Lung (tissue), 17 donors: ENCODE measurements at places on chromosomes 4 and X.

GRCh38 chrX:29826742-29827141 is 388.6 kb upstream of the MAGEB2 start:
- H3K4me1 ChIP-seq: no peaks in the 10 kb centered on the region
- no peak overlapping the region for H3K4me3 ChIP-seq
- no peaks in the 10 kb centered on the region for H3K36me3 ChIP-seq
- H3K27me3 ChIP-seq: no peaks in the 10 kb centered on the region
- H3K27ac ChIP-seq: no peak overlapping the region

- H3K36me3 ChIP-seq: no peaks in the 10 kb centered on the region
- H3K4me1 ChIP-seq: no peaks in the 10 kb centered on the region
- no peak for DNase-seq
- H3K4me3 ChIP-seq: no peak overlapping the region
- H3K27me3 ChIP-seq: no peaks in the 10 kb centered on the region
Observed at GRCh38 chr4:54118850-54119589, 19.1 kb downstream of the GSX2 start.

GRCh38 chr4:174461466-174462106 is 60.7 kb downstream of the HPGD start:
- no peak overlapping the region for H3K4me3 ChIP-seq
- H3K4me1 ChIP-seq: peaks cover 3% of the 10 kb centered on the region
- H3K36me3 ChIP-seq: no peaks in the 10 kb centered on the region
- no peak overlapping the region for H3K27ac ChIP-seq

DNA sequence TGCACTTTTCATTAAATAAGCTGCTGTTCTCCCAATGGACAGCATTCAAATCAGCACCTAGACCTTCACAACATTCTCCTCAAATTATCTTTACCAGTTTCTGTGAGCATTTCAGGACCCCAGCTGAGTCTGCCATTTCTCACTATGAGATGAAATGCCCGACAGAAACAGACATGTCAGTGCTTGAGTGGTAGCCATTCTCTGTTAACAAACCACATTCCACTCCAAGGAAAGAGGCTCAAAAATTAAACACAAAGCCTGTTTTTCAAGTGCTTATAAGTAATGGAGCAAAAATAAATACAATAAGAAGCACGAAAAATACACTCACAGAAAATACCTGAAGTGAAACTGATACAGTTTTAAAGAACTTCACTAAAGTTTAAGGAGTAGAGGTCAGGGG is 320.2 kb upstream of the PRPS2 start:
- H3K4me3 ChIP-seq: no peak overlapping the region
- no peaks in the 10 kb centered on the region for H3K4me1 ChIP-seq
- no peak overlapping the region for H3K27ac ChIP-seq
- H3K27me3 ChIP-seq: peaks cover 13% of the 10 kb centered on the region

GRCh38 chr4:55706541-55706940 is 70.4 kb upstream of the NMU start:
- H3K27me3 ChIP-seq: no peaks in the 10 kb centered on the region
- DNase-seq: no peak
- H3K27ac ChIP-seq: no peak overlapping the region
- H3K4me3 ChIP-seq: no peak overlapping the region
- no peaks in the 10 kb centered on the region for H3K4me1 ChIP-seq
- no peaks in the 10 kb centered on the region for H3K36me3 ChIP-seq

DNA sequence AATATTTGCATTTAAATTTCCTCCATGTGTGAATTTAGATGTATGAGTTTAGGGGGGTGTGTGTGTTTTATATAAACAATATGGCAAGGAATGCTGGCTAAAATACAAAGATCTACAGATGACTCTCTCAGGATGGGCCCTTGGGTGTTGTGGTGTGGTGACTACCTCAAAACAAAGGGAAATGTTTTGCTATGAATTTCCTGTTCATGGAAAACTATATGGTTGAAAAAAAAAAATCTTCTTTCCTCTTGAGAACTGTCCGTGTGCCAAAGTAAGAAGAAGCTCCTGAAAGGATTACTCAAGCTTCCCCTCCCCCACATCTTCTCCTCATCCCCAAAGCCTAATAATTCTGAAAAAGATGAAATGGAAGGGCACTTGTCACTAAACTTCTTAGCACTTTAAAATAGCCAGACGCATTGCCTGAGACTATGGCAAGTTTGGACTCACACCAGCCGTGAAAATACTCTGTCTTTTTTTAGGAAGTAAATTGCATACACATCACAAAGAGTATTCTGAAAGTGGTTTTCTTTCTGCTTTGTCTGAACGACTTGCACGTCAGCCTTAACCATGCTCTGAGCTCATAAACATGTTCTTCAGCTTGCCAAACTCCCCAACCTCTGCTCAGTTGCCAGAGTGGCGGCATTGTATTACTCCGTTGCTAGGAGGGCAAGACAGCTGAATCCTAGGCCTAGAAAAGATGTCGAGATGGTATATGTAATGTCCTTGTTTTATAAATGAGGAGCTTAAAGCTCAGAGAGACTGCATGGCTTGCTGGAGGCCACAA is 250.4 kb upstream of the JADE1 start:
- H3K36me3 ChIP-seq: no peaks in the 10 kb centered on the region
- no peak for DNase-seq
- H3K4me1 ChIP-seq: peaks cover 2% of the 10 kb centered on the region
- no peak overlapping the region for H3K27ac ChIP-seq
- H3K27me3 ChIP-seq: no peaks in the 10 kb centered on the region
- H3K4me3 ChIP-seq: no peak overlapping the region

DNA sequence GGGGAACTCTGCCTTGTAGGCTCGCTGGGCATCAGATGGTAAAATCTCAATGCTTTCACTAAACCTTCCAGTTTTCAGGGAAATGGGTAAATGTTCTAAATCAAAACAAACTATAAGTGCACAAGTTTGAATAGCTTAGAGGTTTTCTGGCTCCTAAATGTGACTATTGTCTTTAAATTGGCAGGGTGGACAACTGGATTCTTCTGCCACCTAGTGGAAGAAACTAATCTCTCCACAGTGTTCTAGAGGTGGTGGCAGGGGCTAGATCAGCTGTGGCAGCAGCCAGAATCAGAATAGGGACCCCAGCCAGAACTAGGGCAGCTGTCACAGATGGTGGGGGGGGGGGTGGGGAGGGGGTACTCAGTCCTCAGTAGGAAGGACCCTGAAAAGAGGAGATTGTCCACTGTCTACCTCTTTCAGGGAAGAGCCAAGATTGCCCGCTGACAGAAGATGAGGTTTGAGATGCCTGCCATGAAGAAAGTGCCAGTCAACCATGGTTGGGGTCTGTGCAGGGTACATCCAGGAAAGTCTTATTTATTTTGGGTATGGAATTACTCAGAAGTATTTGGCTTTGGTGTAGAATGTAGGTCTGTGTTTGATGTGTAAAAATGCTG is 201.4 kb downstream of the CCNG2 start:
- no peaks in the 10 kb centered on the region for H3K4me1 ChIP-seq
- H3K27ac ChIP-seq: no peak overlapping the region
- no peaks in the 10 kb centered on the region for H3K36me3 ChIP-seq
- H3K27me3 ChIP-seq: no peaks in the 10 kb centered on the region

DNA sequence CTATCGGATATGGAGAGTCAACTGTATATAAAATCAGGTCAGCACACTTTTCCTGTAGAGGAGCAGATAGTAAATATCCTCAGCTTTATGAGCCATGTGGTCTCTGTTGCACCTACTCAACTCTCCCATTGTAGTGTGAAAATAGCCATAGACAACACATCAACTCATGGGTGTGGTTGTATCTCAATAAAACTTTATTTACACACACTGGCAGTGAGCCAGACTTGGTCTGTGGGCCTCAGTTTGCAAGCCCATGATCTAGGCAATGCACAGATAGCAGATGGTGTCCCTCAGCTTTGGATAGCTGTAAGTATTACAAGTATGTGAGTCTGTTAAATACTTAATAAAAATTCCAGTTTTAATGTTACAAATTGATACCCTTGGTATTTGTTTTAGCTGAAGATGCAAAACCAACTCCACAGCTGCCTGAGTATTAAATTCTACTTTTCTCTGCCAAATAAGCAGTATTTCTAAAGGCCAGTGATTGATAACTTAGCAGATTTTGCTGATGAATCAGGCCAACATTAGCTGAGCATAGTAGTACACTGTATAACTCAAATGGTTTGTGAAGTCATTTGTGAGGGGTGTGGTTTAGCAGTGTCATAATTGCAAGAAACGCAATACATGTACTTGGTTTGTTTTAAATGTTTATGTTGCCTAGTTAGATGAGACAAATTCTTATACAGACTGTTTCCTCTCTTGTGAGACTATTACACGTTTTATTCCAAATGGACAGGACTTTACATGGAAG is 87.3 kb downstream of the GPR143 start:
- H3K27me3 ChIP-seq: no peaks in the 10 kb centered on the region
- no peaks in the 10 kb centered on the region for H3K4me1 ChIP-seq
- no peak overlapping the region for H3K27ac ChIP-seq
- no peak for DNase-seq
- no peak overlapping the region for H3K4me3 ChIP-seq

GRCh38 chrX:40863671-40864070 is 128.3 kb upstream of the MED14 start:
- H3K27me3 ChIP-seq: no peaks in the 10 kb centered on the region
- no peak overlapping the region for H3K4me3 ChIP-seq
- H3K27ac ChIP-seq: no peak overlapping the region
- no peaks in the 10 kb centered on the region for H3K4me1 ChIP-seq
- DNase-seq: no peak

DNA sequence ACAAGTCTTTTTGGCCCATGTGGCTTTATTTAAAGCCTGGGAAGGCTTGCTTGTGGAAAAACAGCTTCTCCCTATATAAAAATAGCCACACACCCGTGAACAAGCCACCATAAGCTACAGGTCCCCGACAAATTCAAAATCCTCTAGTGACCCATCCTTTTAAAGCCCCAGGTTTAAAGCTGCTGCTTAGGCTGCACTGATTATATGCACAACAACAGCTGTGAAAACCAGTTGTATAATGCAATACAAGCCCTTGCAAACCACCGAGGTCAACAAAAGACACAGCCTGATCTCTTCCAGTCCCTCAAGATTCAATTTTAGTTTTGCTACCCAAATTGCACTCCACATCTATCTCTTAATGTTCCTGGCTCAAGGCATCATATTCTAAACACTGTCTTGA is 186.0 kb upstream of the WDFY3 start:
- H3K36me3 ChIP-seq: no peaks in the 10 kb centered on the region
- no peak overlapping the region for H3K27ac ChIP-seq
- H3K27me3 ChIP-seq: no peaks in the 10 kb centered on the region
- no peak for DNase-seq

- H3K4me1 ChIP-seq: peaks cover under 1% of the 10 kb centered on the region
- H3K36me3 ChIP-seq: peaks cover 12% of the 10 kb centered on the region
- no peak overlapping the region for H3K4me3 ChIP-seq
- peaks cover 17% of the 10 kb centered on the region for H3K27me3 ChIP-seq
- no peak overlapping the region for H3K27ac ChIP-seq
Observed at GRCh38 chrX:43682726-43683125, 26.6 kb downstream of the MAOA start.

DNA sequence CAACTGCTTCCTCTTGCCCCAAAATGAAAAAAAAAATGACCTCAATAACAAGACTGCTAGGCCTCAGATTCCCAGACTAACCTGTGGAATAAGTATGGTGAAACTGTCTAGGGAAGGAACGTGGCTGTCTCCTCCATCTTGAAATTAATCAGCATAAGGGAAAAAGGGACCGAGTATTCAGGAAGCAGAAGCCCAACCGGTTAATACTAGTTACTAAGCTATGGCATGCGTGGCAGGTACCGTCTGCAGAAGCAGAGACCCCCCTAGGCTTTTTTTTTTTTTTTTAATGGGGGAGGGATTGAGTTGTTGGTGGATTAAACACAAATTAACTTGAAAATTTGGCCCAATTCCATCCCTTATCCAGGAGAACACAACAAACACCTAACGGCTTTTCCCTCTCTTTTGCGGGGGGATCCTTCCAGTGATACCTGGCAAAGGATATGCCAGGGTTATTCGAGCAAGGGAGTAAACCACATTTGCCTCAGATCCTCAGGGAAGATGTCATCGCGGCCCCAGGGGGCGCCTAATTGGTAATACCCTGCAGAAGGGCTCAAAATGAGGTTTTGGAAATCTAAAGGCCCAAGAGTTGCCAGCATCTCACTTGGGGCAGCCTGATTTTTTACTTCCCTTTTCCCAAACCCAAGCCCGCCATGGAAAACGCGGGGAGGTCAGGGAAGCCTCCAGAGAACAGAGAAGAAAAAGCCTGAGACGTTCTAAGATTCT is 893 bp downstream of the RLIM start:
- no peaks in the 10 kb centered on the region for H3K4me1 ChIP-seq
- no peaks in the 10 kb centered on the region for H3K27me3 ChIP-seq
- peak overlapping the region; percentile 98 for H3K27ac ChIP-seq
- peak; percentile 57 for DNase-seq
- peak overlapping the region; percentile 78 for H3K4me3 ChIP-seq

GRCh38 chrX:104189837-104190236 is 23.6 kb downstream of the FAM199X start:
- no peaks in the 10 kb centered on the region for H3K27me3 ChIP-seq
- DNase-seq: no peak
- no peak overlapping the region for H3K4me3 ChIP-seq
- H3K27ac ChIP-seq: no peak overlapping the region
- peaks cover 10% of the 10 kb centered on the region for H3K36me3 ChIP-seq

- no peak overlapping the region for H3K4me3 ChIP-seq
- H3K36me3 ChIP-seq: no peaks in the 10 kb centered on the region
- no peak for DNase-seq
- peaks cover 8% of the 10 kb centered on the region for H3K27me3 ChIP-seq
Observed at GRCh38 chrX:23610495-23610894, 56.8 kb upstream of the PRDX4 start.

DNA sequence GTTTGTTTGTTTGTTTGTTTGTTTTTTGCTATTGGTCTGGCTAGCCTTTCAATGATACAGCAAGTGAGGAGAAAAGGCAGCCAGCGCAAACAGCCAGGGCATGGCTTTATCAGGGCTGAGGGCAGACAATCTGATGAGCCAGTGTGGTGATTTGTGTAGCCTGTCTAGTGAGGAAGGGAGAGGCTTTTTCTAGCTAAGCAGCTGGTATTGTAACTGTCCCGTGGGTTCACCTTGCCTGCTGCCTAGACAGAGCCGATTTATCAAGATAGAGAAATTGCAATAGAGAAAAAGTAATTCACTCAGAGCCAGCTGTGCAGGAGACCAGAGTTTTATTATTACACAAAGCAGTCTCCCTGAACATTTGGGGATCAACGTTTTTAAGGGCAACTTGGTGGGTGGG is 28.2 kb upstream of the SHROOM4 start:
- DNase-seq: no peak
- no peaks in the 10 kb centered on the region for H3K36me3 ChIP-seq
- H3K4me3 ChIP-seq: no peak overlapping the region
- no peaks in the 10 kb centered on the region for H3K4me1 ChIP-seq
- no peak overlapping the region for H3K27ac ChIP-seq

DNA sequence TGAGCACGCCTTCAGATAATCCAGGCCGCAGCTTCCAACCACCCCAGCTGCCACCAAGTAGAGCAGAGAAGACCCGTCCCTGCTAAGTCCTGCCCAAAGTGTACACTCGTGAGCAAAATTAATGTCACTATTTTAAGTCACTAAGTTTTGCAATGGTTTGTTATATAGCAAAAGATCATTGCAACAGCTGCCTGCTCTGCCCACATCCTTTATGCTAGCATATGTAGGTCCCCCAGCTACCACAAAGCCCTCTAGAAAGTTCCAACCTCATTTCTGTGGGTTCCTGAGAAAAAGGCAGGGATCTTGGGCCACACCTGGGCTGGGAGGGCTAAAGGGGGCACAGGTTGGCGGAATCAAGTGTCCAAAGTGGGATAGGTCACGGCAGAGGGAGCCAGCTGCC is 346.9 kb downstream of the BCOR start:
- H3K36me3 ChIP-seq: no peaks in the 10 kb centered on the region
- peaks cover 3% of the 10 kb centered on the region for H3K4me1 ChIP-seq
- no peak overlapping the region for H3K4me3 ChIP-seq
- H3K27ac ChIP-seq: no peak overlapping the region

- no peaks in the 10 kb centered on the region for H3K36me3 ChIP-seq
- H3K4me1 ChIP-seq: no peaks in the 10 kb centered on the region
- H3K4me3 ChIP-seq: no peak overlapping the region
- H3K27ac ChIP-seq: no peak overlapping the region
- no peak for DNase-seq
- H3K27me3 ChIP-seq: no peaks in the 10 kb centered on the region
Observed at GRCh38 chr4:182409271-182409670, 166.1 kb downstream of the TENM3 start.
